ENCODE measurements at places on chromosomes 1 and 21.

DNA sequence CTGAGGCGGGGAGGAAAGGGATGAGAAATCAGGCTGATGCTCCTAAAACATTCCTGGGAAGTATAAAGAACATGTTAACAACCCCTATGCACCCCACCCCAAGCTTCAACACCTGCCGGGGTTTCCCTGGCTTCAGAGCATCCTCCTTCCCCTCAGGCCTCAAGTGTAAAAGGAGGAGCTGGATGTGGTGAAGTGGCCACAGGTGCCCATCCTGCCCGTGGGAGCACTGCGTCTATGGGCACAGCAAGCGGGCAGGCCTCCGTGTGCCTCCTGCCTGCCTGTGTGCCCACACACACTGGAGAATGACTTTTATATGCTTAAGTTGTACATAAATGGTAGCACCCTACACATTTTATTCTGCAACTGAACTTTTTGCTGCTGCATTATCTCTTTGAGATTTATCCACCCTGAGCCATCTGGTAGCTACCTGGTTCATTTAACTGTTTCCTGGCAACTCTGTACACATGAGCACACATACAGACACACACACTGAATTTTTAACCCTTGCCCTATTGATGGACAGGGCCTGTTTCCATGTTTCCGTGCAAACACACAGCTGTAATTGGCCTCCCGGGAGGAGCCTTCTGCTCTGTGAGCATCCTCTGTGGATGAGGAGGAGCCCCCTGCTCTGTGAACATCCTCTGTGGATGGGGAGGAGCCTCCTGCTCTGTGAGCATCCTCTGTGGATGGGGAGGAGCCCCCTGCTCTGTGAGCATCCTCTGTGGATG is 13.4 kb upstream of the FTCD start:
- DNase-seq = no peak

DNA sequence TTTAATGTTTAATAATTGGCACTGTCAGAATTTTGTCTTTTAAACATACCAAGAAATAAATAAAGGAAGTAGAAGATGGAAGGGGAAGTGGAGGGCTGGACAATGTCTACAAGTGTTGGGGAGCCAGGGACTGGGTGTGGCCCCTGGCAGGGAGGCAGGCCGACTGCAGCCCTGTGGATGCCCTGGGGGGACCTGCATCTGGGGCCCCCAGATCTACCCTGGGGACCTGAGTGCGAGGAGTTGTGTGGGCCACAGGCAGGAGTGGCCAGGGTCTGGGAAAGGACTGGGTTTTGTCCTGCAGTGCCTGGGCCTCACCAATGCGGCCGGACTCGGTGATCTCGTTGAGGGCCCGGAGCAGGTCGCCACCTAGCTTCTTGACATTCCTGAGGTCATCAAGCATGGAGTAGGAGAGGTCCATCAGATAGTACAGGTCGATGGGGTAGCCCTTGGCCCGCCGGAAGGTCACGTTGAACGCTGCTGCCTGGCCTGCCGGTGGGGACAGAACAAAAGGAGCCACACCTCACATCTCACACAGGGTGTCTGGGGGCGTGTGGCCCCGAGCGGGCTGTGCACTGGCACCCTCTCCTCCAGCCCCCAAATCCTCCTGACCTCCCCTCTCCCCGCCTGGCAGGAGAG is 17.5 kb downstream of the ITGB2 start:
- no peak for DNase-seq

GRCh38 chr1:197674286-197674685 is 101.0 kb downstream of the DENND1B start:
- no peak for DNase-seq

DNA sequence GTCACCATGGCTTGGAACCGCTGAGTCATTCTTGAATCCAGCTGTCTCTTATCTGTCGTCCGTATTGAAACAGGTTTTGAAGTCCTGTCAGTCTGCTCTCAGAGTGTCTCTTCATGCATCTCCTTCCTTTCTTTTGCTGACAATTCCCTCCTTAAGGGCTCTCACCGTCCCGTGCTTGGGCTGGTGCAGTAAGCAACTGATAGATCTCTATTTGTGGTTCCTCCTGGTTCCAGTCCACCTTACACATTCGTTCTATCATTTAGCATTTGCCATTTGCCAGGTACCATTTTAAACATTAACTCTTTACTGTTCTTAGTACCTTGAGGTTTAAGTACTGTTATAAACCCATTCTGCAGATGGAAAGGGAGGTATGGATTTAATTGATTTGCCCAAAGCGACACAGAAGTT is 88.9 kb downstream of the DYRK1A start:
- DNase-seq = no peak

- no peak for DNase-seq
Measured at GRCh38 chr1:53871773-53872484, 17.7 kb downstream of the YIPF1 start.

DNA sequence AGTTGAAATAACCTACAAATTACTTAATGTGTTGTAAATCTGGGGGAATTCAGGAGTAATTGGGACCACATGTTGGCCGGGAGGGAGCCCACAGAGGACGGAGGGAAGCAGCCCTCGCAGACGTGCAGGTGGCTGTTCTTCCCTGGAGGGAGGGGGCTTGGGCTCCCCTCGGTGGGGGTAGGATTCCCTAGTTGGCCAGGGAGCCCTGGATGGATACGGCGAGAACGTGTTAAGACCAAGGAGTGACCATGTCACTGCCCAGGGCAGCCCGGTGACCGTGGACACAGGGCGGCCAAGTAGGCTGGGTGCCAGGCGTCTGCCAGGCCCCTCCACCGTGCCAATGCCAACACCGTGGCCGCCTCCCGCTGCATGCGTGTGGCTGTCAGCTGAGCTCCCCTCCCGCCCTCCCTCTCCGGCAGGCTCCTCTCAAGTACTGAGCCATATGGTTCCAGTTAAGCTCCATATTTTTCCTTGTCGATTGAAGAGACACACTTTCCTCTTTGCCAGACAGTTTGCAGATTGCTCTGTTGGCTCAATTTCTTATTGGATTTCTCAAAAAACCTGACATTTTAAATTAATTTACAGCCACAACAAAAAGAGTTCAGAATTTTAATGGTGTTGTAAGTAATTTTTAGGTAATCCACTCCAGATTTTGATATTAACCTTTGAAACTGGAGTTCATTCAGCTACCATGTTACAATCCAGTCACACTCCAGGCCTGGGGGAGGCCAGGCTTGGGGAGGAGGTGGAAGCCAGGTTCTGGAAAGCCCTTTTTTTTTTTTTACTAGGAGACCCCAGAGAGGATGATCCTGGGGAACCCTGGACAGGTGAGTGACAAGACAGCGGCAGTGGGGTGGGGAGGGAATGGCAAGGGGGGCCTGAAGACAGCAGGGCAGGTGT is 71.2 kb downstream of the CASZ1 start:
- DNase-seq = no peak

- no peak for DNase-seq
Measured at GRCh38 chr1:223233410-223234169, 90.5 kb upstream of the TLR5 start.

- DNase-seq = no peak
Measured at GRCh38 chr1:184407816-184408510, 21.1 kb downstream of the C1orf21 start.

- DNase-seq = no peak
Measured at GRCh38 chr1:179807691-179808485, 64.8 kb downstream of the FAM163A start.

DNA sequence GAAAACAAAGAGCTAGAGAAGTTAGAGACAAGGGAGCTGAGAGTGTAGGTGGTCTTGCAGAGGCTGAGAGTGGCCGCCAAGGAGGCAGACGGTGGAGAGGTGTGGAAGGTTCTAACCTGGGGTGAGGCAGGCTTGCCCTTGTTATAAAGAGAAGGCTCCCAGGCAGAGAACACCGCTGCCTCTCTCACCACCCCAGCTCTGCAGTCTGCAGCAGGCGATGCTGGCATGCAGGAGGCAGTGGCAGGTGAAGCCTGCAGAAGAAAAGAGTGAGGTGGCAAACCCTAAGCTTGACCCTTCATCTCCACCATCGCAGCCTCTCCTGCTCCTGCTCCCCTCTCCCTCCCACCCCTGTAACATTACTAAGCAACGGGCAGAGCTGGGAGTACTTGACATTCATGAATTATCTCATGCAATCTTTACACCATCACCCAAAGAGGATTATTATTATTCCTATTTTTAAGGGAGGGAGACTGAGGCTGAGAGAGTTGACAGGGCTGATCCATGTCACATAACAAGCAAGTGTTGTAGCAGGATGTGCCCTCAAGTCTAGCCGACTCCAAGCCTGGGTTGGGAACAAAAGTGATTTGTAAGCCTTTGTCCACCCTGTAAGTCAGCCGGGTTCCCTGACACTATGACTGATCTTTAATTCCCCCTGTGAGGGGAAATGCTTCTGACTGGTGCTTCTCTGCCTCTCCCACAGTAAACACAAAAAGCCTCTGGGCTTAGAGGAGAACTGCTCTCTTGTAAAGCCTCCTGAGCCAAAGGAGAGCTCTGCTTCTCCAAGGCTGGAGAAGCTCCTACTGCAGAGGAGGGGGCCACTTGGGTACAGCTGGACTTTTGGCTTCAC is 36.1 kb downstream of the KANK4 start:
- no peak for DNase-seq

- DNase-seq = no peak
Measured at GRCh38 chr1:234848972-234849649, 239.1 kb upstream of the IRF2BP2 start.

DNA sequence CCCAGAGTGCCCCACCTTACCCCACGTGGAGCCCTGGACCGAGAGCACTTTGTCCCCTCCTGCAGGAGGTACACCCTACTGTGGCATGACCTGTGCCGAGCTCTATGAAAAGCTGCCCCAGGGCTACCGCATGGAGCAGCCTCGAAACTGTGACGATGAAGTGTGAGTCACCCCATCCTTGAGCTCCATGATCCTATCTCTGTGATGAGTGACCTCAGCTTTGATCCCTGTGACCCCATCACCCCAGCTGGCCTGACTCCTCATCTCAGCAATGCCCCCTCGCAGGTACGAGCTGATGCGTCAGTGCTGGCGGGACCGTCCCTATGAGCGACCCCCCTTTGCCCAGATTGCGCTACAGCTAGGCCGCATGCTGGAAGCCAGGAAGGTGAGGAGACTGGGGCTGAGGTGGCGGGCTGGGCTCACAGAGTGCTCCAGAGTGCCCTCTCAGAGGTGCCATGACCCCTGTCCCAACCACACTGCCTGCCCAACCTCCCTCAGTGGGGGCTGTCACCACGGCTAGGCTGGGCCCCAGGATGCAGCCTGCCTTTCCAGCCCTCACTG is 16.2 kb upstream of the MPL start:
- no peak for DNase-seq

GRCh38 chr1:202235856-202236837 is 42.5 kb downstream of the LGR6 start:
- no peak for DNase-seq

DNA sequence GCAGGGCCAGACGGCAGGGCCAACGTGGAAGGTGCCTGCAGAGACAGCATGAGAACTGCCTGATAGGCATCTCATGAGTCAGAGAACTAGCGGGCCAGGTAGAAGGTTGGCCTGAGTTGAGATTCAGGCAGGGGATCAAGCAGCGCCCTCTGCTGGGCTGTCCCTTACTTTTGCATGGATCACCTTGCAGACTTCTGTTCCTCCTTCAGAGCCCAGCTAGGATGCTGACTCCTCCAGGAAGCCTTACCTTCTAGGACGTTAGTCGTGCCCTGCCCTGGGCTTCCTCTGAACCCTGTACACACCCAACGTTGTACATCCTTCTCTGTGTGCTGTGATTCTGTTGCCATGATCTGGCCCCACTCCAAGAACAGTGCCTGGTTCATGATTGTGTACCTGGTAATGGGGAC is 231.3 kb upstream of the VAMP3 start:
- DNase-seq = no peak

- DNase-seq = no peak
Measured at GRCh38 chr1:6859415-6860343, 74.4 kb downstream of the CAMTA1 start.

- DNase-seq = no peak
Measured at GRCh38 chr1:161492827-161493226, 12.4 kb upstream of the FCGR2A start.

GRCh38 chr1:78843111-78843510 is 163.4 kb downstream of the ADGRL4 start:
- no peak for DNase-seq

DNA sequence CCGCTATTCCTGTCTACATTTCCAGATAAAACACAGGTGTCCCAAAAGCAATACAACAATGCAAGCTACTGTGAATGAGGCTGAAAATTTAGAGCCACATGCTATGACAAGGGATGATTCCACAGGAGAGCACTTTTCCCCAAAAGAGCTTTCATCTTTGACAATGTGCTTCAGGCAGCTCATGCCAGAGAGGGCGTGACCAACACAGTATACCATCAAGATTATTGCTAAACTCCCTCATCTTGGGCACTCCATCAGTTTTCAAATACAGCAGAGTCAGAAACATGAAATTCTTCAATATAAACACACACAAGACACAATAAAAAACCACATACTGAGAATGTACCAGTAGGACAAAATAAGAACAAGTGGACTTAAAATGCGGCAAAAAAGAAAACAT is 6.7 kb downstream of the GON4L start:
- DNase-seq = no peak

GRCh38 chr1:158087320-158087927 is 93.3 kb upstream of the CD1D start:
- peak; percentile 9 for DNase-seq

DNA sequence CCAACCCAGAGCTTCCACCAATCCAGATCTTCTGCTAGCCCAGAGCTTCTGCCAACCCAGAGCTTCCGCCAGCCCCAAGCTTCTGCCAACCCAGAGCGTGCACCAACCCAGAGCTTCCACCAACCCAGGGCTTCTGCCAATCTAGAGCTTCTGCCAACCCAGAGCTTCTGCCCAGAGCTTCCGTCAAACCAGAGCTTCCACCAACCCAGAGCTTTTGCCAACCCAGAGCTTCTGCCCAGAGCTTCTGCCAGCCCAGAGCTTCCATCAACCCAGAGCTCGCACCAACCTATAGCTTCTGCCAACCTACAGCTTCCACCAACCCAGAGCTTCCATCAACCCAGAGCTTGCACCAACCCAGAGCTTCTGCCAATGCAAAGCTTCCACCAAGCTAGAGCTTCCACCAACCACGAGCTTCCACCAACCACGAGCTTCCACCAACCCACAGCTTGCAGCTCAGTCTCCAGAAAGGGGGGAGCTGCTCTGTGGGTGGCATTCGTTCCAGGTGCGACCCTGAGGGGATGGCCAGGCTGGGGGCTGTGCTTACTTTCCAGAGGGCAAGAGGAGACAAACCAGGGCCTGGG is 23.8 kb downstream of the CRYAA start:
- DNase-seq = no peak

GRCh38 chr21:34698270-34699015 is 29.6 kb downstream of the CLIC6 start:
- no peak for DNase-seq

DNA sequence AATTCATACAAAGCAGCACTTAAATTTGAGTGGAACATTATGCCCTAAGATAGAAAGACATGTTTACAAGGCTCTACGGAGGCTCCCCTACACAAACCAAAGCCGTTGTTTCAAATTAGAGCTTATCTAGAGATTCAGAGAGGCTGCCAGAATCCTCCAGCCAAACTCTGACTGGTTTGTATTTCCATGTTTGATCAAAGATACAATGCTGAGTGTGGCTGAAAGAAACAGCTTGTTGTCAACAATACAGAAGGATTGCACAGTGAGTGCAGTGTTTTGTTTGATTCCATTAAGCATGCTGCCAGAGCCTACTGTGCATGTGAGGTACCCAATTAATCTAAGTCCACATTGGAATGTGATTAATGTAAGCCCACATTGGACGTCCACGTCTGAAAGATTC is 402.7 kb downstream of the DISC1 start:
- DNase-seq = no peak

Data from T-helper 1 cell (primary cell).